ENCODE measurements at places on chromosomes 12 and 14.
A peak's percentile ranks its signal among the peaks of the same experiment; 100 is the strongest.

DNA sequence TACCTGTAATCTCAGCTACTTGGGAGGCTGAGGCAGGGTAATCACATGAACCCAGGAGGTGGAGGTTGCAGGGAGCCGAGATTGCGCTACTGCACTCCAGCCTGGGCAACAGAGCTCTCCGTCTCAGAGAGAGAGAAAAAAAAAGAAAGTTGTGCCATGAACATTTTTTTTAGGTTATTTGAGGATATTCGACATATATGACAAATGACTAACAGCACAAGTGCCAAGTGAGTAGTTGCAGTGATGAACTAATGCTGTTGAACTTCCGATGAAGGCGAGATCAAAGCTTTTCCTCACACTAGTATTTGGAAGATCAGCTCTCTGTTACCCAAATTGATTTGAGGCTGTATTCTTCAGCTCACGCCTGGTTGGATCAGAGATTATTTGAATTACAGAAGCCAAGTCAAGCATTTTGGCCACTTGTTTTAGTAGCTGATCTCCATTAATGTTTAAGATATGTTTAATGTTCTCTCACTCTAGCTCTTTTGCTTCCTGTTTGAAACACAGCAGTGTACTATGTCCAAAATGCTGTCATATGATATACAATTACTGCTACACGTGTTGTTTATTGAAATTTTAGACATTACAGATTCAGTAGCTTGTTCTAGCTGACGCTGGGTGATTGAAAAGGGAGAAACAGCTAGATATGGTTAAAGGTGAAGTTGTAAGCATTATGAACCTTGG lies 43.4 kb downstream of the WDR20 start:
- DNase-seq = no peak

- DNase-seq = no peak
These were observed 23.6 kb upstream of the KCNH3 start for GRCh38 chr12:49515266-49515665.

- DNase-seq = no peak
These were observed 283.5 kb downstream of the KSR2 start for GRCh38 chr12:117685110-117685926.

DNA sequence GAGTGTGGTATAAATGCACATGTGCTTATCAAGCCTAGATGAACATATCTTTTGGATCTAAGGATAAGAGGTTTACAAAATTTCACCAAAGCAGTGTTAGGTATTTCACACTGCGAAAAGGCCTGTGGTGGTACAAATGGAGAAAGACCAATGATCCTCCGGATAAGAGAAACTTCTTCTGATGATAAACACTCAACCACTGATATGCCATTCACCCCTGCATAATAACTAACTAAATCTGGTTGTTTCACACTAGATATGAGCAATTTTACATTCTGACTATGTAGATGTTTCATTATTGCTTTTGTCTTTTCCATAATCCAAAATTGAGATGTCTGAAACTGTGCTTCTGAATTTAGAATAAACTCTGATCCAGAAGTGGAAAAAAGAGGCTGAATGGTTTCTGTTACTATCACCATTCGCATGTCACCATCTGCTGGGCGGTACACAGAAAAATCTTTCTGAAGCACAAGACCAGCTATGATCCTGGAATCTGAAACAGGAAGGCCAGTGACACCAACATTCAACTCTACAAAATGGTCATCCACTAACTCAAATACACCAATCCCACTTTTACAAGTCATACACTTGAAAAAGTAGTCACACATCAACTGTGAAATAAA lies 1.3 kb downstream of the BBS10 start:
- no peak for DNase-seq

DNA sequence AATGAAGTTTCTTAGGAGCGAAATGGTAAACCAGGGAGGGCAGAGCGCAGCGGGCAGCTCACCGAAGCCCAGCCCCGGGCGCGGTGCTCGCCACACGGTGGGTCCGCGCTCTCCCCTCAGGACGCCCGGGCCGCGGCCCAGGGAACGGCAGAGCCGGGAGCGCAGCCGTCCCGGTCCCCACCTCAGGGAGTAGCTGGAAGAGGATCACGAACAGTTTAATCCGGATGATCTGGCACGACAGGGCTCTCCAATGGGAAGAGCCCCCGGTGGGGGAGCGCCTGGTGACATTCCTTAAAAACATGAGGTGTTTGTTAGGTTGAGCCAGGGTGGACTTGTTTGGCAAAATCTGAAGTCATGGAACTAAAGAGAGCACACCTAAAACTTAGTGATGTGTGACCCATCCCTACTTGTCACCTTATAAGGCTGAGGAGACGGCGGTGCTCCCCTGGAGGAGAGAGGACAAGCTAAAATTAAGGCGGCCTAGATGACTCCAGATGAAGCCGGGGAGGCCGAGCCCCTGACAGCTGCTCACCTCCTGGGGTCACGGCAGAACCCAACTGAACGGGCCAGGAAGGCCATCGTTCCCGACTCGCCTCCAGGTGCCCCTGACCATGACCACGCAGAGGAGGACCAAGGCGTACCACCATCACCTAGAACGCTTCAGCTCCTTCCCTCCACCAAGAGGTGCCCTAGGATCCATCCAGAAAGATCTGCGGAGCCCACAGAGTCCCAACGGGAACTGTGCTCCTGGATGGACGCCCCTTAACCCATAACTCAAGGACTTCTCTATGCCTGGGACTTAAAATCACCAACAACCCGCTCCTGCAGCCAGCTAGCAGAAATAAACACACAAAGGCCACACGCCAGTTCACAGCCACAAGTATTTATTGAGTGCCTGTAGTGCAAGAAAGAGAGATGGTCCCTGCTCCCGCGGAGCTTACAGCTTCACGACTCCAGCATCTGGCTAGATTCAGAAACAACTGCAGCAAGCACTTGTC lies 866 bp upstream of the PITPNM2 start:
- peak; percentile 89 for DNase-seq

DNA sequence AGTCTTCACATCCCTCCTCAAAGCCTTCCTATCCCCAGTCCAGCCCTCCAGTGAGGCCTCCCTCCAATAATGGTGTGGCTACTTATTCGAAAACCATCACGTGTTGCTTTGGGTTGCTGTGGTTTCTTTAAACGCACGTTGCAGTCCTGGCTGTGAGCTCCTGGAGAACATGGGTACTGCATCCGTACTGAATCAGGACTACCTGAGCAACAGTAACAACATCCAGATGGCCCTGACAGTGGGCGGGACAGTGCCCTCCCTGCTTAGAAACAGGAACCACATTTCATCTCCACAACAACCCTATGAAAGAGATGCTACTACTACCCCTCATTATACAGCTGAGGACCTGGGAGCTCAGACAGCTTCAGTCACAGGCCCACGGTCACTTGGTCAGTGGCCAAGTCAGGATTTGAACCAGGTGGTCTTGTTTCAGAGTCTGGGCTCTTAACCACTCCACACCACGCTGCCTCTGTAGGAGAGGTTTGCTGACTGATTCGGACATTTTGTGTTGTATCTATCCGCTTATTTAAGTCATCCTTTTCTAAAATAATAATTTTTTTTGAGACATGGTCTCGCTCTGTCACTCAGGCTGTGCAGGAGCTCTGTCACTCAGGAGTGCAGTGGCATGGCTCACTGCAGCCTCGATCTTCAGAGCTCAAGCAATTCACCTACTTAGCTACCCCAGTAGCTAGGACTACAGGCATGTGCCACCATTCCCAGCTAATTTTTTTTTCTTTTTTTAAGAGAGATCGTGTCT lies 104.8 kb downstream of the DPF3 start:
- no peak for DNase-seq

DNA sequence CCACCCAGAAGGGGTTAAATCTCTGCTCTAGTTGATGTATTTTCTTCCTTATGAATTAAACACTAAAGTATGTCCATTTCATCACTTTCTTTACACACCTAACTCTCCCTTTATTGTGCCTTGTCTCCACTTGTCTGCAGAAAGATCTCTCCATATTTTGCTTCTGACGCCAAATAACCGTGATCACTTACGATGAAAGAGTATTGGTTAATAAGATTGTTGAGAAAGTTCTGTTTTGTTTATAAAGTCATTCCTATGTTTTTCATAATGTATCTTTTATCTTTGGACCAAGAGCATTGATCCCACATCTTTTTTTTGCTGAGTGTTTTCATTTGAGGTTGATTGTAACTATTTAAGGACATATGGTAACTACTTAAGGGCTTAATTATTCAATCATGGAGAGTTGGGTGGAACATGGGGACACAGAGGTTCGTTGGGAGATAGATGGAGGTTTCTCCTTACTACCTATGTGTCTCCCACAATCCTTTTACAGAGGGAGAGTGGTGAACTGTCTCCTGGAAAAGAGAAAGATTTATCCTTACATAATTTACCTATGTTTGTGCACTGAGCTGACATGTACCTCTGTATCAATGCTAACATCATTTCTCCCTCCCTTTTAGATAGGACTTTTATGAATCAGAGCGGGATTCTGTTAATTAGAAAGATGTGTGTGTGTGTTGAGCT lies 120.7 kb upstream of the SLC38A2 start:
- DNase-seq = no peak

- DNase-seq = no peak
These were observed 70.3 kb downstream of the CAPZA3 start for GRCh38 chr12:18808221-18808620.

DNA sequence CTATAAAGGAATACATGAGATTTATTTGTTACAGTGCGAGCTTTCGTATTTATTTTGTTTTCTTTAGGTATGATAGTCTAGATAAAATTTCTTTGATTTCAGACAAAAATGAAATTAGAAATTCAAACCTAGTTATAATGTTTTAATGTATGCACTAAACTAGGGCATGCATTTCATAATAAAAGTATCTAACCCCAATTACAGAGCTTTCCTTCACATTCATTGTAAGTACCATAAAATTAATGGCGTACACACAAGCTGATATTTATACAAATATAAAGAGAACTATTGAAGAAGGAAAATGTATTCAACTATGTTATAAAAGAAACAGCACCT lies 120.2 kb downstream of the GXYLT1 start:
- DNase-seq = no peak

DNA sequence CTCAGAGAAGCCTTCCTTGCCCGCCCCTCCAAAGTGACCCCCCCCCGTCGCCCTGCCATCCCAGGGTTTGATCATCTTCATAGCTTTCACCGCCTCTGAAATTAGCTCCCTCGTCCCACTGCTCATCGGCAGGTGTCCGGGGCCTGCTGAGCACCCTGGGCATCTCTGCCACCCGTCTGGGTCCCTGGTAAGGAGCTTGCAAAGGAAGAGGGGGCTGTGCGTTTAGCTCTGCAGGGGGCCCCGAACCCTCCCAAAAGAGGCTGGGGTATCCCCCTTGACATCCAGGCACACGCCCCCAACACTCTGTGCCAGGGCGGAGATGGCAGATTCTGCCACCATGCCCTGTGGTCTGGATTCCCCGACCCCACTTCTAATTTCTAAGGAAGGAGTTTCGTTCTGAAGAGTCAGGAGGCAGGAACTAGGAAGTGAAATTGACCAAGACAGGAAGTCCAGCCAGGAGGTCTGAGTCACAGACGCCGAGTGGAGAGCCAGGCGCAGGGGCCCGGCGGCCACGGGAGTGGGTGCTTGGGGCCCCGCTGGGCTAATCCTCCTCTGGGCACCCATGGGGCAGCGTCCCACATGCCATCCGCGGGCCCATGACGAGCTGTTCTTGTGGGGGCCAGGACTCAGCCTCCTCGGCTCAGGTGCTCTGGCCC lies 95.7 kb downstream of the RFLNA start:
- no peak for DNase-seq

DNA sequence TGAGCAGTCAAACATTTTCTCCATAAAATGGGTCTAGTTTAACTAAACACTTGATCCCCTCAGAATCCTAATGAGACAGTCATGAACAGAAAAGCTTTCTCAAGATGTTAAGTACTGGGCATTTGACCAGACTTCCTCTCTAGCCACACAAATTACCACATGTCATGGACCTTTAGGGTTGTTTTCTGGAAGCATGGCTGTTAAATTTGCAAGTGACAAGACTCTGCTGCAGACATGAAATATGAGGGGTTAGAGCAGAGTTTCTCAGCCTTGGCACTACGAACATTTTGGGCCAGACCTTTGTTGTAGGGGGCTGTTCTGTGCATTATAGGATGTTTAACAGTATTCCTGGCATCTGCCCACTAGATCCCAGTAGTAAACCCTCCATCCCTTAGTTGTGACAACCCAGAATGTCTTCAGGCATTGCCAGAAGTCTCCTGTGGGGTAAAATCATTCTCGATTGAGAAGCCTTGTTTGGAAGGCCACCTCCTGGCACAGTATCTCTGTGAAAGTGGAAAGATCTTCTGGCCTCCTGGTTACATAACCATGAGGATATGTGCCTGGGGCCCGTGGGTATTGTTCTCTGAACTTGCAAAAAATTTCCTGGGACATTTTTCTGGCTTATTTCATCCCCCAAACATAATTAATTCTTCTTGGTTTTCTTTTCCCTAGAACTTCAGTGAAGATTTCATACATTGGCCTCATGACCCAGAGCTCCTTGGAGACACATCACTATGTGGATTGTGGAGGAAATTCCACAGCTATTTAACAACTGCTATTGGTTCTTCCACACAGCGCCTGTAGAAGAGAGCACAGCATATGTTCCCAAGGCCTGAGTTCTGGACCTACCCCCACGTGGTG lies 4.3 kb downstream of the TMEM106C start:
- no peak for DNase-seq

- DNase-seq = no peak
These were observed 24.5 kb downstream of the MOK start for GRCh38 chr14:102280376-102280962.

- no peak for DNase-seq
These were observed 251.1 kb upstream of the RMST start for GRCh38 chr12:97211416-97211930.

DNA sequence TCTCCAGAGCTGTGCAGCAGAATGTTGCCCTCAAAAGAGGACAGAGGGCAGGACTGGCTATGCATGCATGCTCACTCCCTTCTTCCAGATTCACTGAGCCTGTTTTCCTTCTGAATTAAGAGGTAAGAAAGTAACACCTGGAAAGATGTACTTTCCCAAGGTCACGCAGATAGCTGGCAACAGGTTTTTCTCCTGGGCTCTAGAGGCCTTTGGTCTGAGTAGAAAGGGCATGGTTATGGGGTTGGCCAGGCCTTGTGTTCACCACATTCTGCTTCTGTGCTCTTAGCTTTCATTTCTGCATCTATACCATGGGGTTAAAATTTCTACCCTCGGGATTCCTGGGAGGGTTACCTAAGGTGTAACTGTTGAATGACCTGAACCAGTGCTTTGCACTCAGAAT lies 57.5 kb downstream of the RASSF3 start:
- DNase-seq = no peak

- no peak for DNase-seq
These were observed 306.3 kb upstream of the FLRT2 start for GRCh38 chr14:85223667-85224066.

- DNase-seq = no peak
These were observed 56.8 kb upstream of the CNOT2 start for GRCh38 chr12:70186436-70186835.

DNA sequence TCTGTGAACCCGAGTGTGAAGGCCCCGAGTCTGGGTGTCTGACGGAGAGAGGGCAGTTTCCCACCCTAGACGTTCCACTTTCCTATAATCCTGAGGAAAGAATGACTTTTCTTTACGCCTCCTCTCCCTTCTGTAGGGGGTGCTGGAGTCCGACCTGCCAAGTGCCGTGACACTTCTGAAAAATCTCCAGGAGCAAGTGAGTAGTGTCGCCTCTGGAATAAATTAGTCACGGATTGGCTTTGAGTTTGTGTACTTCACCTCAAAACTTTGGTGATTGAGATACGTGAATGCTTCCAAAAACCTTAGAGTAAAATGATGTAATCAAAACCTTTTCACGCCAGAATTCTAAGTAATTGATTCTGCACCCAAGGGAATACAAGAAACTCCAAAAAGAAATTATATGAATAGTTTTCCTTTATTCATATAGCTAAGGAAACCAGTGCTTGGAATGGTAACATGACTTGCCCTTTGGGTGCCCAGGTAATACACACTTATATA lies 452 bp downstream of the NGDN start:
- DNase-seq = no peak
